ENCODE measurements at places on chromosomes 7 and 10.

- peak; percentile 72 for DNase-seq
Observed at GRCh38 chr7:25894902-25895791, 256.9 kb upstream of the NFE2L3 start.

GRCh38 chr7:147651601-147652000 is 939.0 kb upstream of the C7orf33 start:
- no peak for DNase-seq

DNA sequence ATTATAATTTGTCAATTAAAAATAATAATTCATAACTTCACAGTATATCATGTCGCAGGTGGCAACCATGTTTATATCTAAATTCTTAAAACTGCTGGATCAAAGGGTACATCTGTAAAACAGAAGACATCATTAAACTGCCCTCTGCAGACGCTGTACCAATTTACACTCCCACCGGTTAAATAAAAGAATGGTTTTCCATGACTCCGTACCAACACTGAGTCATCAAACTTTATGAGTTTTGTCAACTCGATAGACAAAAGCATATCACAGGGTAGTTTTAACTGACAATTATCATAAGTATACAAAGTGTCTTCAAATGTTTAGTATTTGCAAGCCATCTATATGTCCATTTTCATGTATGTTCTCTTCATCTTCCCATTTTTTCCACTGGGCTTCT is 5.7 kb upstream of the GSTK1 start:
- DNase-seq = no peak

- DNase-seq = no peak
Observed at GRCh38 chr10:131830446-131831130, 70.2 kb upstream of the PPP2R2D start.

GRCh38 chr7:130350945-130351790 is 6.6 kb downstream of the CPA5 start:
- DNase-seq = no peak

All from CD4-positive, alpha-beta T cell treated with Interleukin-15 for 1 hour (primary cell).